GM10248 (cell line): ENCODE measurements at places on chromosomes 3 and 15.
A peak's percentile ranks its signal among the peaks of the same experiment; 100 is the strongest.

DNA sequence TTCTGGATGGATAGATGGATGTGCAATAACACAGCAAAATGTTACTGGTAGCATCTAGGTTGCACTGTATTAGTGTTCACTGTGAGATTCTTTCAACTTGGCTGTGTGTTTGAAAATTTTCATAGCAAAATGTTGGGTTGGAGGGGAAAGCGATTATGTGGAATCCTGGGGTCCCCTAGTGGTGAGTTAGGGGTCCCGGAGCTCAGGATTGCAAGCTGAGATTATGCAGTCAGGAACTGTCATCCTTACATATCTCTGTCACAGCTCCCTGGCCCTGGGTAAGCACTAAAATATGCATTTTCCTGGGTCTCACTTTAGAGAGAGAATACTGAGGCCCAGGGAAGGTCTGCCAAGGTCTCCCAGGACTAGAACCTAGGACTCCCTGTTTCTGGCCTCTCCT lies 77.2 kb downstream of the CEMIP start:
- DNase-seq, result no peak

DNA sequence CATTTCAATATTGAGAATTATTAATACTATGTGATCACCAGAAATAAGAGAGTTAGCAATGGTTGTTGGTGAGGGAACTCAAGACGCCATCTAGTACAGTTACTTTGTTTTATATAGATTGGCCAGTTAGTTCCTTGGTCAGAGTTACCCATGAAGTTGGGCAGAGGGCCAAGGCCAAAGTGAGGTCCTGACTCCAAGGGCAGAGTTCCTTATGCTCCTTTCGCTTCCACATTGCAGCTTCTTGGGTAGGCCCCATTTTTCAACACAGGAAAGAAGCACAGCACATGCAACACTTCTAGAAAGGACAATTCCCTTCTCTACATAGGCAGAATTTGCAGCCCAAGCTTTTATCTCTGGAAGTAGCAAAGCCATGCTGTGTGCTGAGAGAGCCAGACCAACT lies 178.6 kb downstream of the KCNAB1 start:
- DNase-seq, result no peak

GRCh38 chr3:178459038-178459410 lies 77.2 kb upstream of the KCNMB2 start:
- DNase-seq, result no peak

DNA sequence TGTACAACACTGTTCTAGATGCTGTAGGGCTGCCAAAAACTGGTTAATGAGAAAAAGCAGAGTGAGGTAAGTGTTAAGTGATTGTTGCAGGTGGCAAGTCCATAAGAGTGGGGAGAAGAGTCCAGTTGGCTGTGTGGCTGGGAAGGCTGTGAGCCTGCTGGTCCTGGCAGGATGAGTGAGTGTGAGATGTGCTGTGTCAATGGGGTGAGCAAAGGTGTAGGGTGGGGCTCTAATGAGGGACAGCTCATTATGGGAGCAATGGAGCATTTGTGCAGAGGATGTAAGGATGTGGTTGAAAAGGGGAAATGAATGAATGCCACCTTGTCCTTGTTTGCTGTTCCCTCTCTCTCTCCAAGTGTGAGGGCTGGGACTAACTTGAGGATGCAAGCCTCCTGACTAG lies 145.3 kb upstream of the ROPN1 start:
- no peak for DNase-seq

DNA sequence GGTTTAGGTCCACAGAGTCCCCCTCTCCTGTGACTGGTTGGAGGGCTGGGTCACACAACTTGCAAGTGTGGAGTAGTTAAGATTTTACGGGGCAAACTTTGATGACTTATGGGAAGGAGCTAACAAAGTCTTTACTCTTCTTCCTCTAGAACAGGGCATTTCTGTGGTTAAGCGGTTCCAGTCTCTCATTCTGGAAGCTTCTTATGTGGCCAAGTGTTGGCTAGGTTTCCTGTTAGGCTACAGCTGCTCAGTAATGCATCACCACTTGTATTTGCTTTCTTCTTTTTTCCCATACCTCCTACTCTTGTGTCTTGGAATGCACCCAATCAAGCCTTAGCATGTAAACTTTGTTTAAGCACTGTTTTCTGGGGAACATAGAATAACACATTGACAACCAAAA lies 100.6 kb upstream of the PLAAT1 start:
- DNase-seq, result no peak

GRCh38 chr3:143726727-143727126 lies 121.5 kb downstream of the SLC9A9 start:
- DNase-seq, result no peak

- DNase-seq, result no peak
Measured at GRCh38 chr3:127486321-127486944, 104.1 kb downstream of the TPRA1 start.

DNA sequence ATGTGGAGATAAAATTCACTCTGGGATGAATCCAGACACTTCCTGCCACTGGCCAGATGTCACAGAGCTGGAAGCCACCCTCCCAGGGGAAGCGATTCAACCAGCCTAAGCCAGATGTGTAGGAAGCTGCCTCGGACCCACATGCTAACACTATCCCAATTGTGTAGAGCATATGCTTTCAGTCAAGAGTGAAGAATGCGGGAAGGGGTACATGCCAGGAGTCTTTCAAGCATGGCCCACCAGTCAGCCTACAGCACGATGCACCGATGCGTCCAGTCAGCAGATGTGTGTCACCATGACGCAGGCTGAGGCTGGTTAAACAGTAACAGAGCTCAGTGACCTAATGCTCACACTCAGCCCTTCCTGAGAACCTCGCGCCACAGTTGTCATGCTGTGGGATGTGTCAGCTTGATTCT lies 38.8 kb upstream of the BNC1 start:
- DNase-seq, result no peak

- DNase-seq, result no peak
Measured at GRCh38 chr15:68570974-68571373, 7.8 kb upstream of the CORO2B start.

DNA sequence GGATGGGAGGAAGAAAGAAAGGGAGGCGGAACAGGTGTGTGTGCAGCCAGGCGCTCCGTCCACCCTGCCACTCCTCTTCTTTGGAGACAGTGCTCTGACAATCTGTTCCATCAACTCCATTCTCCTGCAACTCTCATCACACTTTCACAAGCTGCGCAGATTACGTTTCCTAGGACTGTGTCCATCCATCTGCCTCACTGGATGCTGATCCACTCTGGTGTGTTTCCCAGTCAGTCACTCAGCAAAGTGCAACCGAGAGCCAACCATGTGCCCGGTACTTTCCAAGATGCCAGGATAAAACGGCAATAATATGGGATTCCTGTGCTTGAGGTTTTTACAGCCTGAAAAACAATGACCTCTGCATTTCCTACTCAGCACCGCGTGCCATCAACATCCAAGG lies 59.6 kb downstream of the SLC12A8 start:
- no peak for DNase-seq

- DNase-seq, result no peak
Measured at GRCh38 chr3:22399566-22399965, 648.6 kb upstream of the ZNF385D start.

GRCh38 chr3:42729404-42730145 lies 27.0 kb upstream of the HHATL start:
- no peak for DNase-seq

GRCh38 chr15:74630284-74631086 lies 14.8 kb downstream of the CLK3 start:
- DNase-seq, result no peak

DNA sequence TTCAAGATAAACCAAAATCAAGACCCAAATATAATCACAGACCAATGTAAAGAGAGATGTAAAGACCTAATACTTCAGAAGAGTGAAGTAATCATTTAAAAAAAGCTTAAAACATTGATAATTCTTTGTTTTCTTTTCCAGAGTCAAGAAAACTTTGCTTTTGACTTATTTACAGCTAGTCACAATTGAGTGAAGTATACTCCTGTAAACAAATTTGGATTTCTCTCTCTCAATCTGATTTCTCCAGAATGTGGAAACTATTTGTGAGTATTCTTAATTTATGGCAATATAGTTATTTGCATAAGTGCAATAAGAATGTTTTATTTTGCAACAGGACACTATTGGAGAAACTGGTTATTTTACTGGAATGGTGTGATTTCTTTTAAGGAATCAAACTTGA lies 43.7 kb upstream of the ZBTB20 start:
- no peak for DNase-seq

GRCh38 chr3:112811131-112811884 lies 35.4 kb downstream of the CD200R1L start:
- no peak for DNase-seq

DNA sequence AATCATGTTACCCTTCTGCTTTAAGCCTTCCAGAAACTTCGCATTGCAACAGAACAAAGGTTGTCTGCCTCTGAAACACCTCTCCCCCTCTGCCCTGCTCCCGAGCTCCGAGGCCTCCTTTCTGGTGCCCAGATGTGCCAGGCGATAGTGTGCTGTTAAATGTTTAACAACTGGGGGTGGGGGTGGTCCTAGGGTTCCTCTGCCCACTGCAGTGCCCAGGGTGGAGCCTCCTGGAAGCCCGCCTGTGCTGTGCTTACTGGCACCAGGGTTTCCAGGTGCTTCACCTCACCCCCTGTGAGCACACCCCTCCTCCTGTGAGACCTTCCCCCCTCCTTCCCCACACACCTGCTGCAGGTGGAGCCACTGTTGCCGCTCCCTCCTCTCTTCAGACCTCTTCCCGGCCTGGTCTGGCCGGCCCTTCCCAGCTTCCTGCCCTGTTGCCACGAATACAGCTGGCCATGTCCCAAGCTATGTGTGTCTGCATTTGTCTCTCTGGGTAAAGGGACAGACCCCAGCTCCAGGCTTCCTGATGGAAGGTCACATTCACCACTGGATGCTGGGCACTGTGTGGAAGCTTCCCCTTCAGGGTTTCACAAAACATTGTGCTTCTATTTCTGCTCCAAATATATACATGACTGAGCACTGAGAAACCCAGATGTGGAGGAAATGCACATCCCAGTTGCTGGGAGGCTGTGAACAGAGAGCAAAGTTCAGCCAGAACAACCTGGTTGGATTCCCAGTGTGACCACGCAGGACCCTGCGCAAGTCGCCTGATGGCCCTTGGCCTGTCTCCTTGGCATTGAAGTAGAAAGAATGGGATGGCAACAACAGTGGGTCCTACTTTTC lies 37.2 kb downstream of the MGLL start:
- no peak for DNase-seq

DNA sequence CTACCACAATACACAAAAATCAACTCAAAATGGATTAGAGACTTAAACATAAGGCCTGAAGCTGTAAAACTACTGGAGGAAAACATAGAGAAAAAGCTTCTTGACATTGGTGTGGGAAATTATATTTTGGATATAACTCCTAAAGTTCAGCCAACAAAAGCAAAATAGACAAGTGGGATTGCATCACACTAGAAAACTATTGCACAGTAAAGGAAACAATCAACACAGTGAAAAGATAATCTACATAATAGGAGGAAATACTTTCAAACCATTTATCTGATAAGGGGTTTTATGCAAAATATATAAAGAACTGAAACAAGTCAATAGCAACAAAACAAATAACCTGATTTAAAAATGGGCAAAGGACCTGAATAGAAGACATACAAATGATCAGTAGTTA lies 37.6 kb upstream of the TP63 start:
- no peak for DNase-seq

DNA sequence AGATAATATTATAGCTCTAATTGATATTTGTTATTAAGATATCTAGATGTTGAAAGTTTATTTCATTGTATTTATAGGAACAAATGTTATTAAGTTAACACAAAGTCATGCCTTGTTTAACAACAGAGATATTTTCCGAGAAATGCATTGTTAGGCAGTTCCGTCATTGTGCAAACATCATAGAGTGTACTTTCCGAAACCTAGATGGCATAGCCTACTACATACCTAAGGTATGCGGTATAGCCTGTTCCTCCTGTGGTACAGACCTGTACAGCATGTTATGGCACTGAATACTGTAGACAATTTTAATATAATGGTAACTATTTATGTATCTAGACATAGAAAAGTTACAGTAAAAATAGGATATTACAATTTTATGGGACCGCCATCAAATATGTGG lies 114.3 kb downstream of the NAALADL2 start:
- no peak for DNase-seq

- no peak for DNase-seq
Measured at GRCh38 chr3:183537295-183537730, 18.2 kb downstream of the KLHL6 start.

- DNase-seq, result peak; percentile 80
Measured at GRCh38 chr15:74545776-74546656, 5.0 kb downstream of the ARID3B start.

GRCh38 chr3:37310666-37311050 lies 136.3 kb upstream of the LRRFIP2 start:
- no peak for DNase-seq

DNA sequence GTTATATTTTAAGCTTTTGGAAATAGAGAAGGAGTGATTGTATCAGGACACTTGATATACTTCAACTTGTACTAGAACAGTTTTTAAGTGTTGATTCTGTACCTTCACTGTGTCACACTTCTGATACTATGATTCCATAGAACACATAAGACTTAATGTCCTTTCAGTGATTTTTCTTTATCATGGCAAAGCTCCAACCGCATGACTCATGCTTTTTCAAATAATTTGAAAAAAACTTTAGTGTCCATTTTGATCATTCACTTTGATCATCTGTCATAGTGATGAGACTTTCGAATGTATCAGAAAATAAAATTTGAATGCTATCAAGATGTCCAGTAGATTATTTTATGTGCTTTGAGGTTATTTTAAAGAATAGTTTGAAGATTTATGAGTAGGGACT lies 32.0 kb downstream of the AP4E1 start:
- DNase-seq, result no peak

DNA sequence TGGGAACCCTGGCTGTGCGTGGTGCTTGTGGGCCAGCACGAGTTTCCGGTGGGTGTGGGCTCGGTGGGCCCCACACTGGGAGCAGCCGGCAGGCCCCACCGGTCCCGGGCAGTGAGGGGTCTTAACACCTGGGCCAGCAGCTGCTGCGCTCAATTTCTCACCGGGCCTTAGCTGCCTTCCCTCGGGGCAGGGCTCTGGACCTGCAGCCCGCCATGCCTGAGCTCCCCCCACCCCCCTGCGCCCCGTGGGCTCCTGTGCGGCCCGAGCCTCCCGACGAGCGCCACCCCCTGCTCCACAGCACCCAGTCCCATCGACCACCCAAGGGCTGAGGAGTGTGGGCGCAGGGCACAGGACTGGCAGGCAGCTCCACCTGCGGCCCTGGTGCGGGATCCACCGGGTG lies 49.4 kb downstream of the TM4SF18 start:
- no peak for DNase-seq

DNA sequence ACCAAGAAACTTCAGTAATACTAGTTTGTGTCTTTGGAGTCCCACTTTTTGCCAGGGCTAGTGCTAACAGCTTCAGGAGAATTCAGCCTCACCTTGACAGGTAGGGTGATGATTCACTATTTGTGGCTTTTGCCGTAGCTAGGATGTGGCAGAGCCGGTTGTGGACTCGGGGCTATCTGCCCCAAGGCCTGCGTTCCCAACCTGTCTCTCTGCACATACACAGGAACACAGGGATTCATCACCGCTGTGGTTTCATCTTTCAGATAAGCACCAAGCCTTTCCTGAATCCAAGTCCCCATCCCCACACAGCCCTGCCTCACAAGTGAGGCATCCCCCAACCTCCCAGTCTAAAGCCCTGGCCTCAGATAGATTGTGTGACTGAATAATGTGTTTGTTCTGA lies 45.2 kb upstream of the POLG start:
- no peak for DNase-seq
